ENCODE measurements at places on chromosomes 6 and 20.

DNA sequence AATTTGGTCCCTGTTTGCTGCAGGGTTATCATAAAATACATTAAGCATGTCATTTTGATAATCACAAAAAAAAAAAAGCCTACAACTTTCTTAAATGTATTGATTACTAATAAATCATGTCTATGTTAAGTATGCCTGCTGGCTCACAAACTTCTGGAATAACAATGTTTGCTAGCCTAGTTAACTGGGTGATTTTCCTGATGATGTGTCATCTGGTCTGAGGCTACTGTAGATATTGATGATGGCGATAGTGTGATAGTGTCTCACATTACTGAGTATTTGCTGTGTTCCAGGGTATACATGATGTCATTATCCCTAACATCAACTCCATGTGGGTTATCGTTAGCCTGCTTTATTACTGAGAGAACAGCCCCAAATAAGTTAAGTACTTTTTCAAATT lies 86.2 kb upstream of the VSTM2L start:
- no peak for DNase-seq

- no peak for DNase-seq
Observed at GRCh38 chr6:6317386-6317785, 3.1 kb downstream of the F13A1 start.

DNA sequence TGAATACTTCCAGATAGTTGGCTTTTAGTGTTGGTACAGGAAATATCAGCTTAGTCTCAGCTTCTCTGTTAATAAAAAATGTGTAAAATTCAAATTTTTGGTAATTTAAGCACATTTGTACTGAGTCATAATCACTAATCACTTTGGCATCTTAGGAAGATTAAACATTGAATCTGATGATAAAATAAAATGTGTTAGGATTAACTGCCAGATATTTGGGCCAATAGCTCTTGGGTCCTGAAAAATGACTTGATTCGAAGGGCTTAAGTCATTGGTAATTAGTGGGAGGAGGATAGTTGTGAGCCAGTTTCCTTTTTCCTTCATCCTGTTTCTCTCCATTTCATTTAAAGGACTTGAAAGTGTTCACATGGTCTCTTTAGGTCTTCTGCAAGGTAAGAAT lies 426.1 kb downstream of the RFPL4B start:
- no peak for DNase-seq

- DNase-seq = no peak
Observed at GRCh38 chr20:24507182-24507853, 37.9 kb downstream of the SYNDIG1 start.

DNA sequence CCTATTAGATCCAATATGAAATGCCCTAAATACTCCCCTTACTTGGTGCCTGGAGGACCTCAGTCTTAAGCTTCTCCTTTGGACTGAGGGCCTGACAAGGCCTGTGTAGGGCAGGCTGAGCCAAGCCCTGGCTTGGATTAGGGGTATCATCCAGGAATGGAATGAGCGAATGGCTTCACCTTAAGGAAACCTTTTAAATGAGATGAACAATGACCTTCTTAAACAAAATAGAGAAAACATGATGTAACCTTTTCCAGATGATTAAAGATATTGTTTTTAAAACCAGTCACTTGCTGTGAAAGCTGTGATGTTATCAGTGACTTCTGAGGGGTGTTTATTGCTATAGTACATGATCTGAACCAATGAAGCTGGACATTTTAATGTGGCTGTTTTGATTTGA lies 55.5 kb downstream of the TRAF3IP2 start:
- DNase-seq = no peak

DNA sequence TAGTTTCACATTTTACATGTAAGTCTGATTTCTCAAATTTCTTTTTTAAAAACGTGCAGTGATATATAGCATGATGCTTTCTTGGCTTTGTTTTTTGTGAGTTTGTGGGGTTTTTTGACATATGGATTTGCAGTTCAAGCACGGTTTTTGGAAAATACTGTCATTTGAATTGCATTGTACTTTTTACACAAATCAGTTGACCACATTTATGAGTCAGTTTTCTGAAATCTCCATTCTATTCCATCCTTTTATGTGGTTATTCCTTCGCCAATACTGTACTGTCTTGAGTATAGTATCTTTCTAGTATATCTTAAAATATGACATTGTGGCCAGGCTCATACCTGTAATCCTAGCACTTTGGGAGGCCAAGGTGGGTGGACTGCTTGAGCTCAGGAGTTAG lies 890.0 kb upstream of the CITED2 start:
- DNase-seq = no peak

- DNase-seq = no peak
Observed at GRCh38 chr20:50379049-50379990, 130.9 kb upstream of the PTPN1 start.

DNA sequence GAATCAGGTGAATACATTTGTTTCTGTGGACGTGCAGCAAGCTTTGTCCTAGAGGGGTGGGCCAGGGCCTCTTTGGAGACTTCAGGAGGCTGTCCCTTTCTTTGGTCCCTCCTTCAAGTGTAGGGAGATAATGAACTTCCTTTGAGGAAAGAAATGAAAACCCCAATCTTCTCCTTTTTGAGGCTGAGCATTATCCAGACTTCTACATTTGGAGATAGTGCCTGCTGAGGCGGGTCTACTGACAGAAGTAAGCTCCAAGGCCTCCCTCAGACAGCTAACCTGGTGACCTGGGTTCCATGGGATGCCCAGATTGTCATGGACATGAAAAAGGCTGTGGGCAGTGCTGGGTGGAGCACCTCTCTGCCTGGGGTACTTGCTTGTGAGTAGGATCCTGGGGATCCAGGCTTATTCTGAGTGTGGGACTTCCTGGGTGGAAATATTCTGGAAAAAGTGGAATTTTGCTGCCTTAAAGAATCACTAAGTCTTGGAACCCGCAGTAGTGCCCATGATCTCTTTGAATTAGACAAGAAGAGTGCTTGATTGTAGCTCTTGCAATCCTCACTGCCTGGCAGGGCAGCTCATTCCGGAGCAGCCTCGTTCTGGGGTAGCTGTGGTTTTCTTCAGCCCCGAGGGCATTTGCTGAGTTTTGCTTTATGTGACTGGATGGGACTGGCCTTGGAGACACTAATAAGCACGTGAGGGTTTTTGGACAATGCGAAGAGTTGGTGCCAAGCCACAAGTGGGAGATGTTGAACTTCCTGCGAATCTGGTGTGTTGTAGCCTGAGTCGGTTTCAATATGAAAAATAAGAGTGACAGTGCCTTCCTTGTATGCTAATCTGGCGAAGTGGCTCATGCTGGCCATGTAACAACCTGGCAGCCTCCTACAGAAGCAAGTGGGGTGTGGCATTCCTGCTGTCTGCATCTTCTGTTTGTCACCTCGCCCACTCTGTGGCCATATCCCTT lies 28.1 kb downstream of the SNRNP48 start:
- DNase-seq = no peak

DNA sequence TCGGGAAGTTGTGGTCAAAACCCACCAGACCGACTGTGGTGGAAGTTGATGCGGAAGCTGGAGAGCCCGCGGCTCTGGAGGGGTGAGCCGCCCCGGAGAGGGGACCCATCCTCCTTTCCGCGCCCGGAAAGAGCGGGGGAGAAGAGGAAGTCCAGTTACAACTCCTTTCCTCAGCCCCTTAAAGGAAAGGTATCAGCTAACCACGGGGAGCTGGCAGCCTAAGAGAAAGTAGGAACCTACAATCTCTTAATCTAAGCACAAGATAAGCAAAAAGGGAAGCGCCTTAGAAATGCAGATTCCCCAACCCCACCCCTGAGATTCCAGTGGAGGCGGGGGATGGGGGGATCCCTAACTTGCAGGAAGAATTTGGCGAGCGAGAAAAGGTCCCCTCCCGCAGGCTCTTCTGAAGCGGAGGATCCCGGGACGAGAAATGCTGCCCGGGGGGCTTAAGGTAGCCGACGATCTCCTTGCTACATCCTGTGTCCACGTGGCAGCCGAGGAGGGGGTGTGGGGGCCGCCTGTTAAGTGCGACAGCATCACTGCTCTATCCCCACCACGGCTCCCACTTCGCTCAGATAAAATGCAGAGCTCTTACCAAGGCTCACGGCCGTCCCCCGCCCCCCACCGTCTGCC lies 87.5 kb downstream of the ZFP64 start:
- peak; percentile 5 for DNase-seq

- DNase-seq = no peak
Observed at GRCh38 chr6:12395898-12396297, 105.7 kb downstream of the EDN1 start.

DNA sequence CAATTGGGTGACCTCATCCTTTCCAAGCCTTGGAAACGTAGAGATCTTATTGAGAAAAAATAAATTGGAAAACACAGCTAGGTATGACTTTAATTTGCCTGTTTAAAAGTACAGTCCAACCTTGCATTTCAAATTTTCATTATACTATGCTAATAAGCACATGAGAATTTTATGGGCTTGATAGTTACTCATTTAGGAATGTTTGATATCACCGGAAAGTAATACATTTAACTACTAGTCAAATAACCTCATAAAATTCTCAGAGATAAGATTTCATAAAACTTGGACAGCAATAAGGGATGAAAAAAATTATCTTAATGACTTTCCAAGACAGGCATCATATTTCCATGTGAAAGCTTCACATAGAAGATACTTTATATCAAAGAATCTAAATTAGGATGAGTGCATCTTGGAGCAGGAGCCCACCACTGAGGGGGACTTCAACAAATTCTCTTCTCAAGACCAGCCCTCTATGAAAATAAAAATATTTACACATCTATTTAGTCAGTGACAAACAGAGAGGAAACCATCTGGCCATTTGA lies 236.3 kb downstream of the EPHA7 start:
- no peak for DNase-seq

GRCh38 chr6:158635427-158636073 lies 9.0 kb downstream of the DYNLT1 start:
- DNase-seq = no peak

- DNase-seq = no peak
Observed at GRCh38 chr20:1265916-1266166, 253 bp upstream of the SNPH start.

DNA sequence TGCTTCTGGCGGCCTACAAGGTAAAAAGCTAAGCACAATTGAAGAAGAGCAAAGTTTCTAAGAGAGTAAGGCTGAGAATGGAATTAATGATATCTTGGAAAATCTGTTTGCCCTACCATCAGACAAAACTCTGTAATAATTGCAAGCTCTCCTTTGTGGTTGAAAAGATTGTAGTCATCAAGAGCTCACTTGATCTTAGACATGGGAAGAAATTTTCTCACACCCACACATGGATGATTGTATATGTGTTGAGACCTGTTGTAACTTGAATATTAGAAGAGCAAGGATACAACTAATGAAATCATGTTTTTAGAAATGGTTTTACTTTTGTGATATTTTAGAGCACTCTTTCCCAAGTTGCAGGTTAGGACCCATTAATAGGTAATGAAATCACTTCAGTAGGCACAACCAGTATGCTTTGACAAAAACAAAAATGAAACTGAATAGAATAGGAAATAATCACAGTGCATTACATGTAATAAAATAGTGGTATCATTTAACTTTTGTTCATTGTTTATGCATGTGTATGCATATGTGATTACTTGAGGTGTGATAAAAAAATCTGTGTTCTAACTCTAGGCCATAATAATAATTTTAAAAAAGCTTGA lies 14.0 kb downstream of the DCBLD1 start:
- no peak for DNase-seq

DNA sequence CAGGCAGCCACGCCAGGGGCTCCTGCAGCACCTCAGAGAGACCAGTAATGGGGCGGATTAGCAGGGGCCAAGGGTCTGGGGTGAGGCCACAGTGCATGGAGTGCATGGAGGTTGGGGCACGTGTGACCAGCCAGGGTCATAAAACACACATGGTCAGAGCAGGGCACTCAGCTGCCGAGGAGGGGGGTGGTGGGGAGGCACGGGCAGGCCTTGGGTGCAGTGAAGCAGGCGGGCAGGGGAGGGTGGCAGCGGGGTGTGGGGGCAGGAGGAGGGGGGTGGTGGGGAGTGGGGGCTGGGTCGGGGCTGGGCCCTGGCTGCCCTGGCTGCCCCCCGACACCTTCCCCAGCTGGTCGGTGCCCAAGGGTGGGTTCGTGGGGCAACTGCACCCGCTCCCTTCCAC lies 23.7 kb upstream of the NTSR1 start:
- no peak for DNase-seq

- DNase-seq = no peak
Observed at GRCh38 chr6:41050536-41050935, 2.5 kb upstream of the APOBEC2 start.

- DNase-seq = no peak
Observed at GRCh38 chr6:34005901-34006531, 139.9 kb downstream of the GRM4 start.

DNA sequence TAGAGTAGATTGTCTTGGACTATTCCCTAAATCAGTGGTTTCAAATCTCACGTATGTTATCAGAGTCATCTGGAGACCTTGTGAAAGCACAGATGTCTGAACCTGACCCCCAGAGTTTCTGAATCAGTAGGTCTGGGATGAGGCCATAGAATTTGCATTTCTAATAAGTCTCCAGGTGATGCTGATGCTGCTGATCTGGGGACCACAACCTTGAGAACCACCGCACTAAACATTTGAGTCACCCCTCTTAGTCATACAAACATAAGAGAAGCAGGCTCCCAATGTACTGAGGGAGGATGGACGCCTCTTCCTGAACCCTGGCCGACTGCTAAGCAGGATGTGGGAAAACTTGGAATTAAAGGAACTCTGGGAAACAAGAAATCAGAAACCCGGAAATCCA lies 187.8 kb upstream of the PRDM1 start:
- no peak for DNase-seq

DNA sequence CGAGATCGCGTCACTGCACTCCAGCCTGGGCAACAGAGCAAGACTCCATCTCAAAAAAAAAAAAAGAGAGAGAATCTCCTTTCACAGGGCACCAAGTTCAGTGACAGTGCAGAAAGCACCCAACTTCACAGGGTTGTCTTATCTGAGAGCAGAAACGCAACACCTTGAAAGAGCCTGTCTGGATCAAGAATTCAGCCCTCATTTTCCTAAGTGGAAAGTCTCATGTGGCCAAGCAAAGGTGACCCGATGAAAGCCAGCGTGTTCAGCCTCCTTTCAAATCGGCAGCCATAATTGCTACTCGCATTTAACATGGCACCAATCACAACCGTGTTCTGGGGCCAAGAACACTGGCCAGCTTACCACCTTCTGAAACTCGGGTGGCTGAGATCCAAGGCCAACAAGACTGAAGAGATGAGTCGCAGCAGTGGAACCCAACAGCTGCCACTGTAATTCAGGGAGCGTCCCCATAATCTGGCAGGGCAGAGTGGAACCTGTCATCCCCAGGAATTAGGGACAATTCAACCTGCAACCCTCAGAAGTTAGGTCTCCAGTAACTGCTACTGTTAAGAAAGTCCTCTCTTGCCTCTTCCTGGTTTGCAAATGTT lies 536.7 kb upstream of the JARID2 start:
- no peak for DNase-seq

DNA sequence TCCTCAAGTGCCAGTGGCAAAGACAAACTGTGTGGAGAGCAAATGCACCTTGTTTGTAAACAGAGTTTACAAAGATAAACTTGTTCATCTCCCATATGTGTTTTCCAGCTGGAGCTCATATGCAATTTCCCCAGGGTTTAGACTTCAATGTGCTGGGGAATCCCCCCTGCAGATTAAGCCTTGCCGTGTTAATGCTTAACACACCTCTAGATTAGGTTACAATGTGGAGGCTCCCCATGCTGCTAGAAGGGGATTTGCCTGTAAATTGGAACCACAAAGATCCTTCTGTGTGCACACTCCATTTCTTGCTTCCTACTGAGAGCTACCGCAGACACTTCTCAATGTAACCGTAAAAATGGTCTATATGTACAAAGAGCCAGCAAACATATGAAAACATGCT lies 263.1 kb downstream of the TBX18 start:
- no peak for DNase-seq

GRCh38 chr20:32089637-32090362 lies 19.7 kb upstream of the TM9SF4 start:
- DNase-seq = no peak

GRCh38 chr6:45715508-45715803 lies 300.2 kb downstream of the CLIC5 start:
- no peak for DNase-seq

Data from stimulated activated CD4-positive, alpha-beta T cell treated with anti-CD3 and anti-CD28 coated beads, Interleukin-4, amount 100 ng/mL, for 4 hours (primary cell).